ENCODE measurements at places on chromosomes 2 and 18.

DNA sequence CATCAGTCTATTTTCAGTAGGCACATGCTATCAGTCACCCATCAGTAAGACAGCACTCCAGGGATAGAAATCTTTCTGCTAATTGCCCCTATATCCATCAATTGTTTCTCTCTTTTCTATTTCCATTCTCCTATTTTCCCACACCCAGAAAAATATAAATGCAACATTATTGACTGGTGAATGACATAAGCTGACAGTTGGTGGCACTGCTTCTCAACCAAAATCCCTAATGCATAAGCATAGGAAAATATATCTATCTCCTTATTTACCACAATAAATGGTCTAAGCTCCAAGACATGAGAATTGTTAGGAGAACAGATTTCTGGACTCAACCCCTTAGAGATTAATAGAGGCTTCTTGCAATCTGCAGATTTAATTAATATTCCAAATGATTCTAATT is 64.0 kb upstream of the REG3A start:
- DNase-seq, result no peak

GRCh38 chr18:63143330-63143771 is 176.2 kb downstream of the BCL2 start:
- DNase-seq, result no peak

GRCh38 chr2:24454294-24454693 is 36.8 kb upstream of the NCOA1 start:
- no peak for DNase-seq

DNA sequence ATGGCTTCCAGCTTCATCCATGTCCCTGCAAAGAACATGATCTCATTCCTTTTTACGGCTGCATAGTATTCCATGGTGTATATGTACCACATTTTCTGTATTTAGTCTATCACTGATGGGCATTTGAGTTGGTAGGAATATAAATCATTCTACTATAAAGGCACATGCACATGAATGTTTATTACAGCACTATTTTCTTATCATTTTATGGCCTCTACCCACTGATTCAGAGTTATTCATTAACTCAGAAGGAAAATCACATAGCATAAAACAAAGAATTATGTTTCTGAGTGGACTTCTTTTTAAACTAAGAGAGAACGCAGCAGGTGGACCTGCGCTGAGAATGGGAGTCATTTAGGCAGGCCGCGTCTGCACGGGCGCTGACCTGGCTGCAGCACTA is 619.6 kb downstream of the FBXO15 start:
- no peak for DNase-seq

DNA sequence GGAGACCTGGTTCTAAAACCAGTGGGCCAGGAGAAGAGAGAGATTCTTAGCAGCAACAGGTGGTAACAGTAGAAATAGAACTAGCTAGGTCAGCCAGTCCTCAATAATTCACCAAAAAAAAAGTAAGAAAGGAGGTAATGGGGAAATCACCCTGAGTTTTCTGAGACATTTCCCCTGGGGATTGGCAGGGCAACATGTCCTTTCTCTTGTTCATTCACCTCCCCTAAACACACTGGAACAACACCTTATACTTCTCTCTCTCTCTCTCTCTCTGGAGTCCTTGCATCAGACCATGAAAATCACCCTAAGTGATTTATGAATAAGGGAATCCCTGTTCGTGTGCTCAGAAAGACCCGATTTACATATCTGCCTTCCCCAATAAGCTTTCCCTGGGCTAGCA is 64.8 kb downstream of the COX7A2L start:
- DNase-seq, result no peak

DNA sequence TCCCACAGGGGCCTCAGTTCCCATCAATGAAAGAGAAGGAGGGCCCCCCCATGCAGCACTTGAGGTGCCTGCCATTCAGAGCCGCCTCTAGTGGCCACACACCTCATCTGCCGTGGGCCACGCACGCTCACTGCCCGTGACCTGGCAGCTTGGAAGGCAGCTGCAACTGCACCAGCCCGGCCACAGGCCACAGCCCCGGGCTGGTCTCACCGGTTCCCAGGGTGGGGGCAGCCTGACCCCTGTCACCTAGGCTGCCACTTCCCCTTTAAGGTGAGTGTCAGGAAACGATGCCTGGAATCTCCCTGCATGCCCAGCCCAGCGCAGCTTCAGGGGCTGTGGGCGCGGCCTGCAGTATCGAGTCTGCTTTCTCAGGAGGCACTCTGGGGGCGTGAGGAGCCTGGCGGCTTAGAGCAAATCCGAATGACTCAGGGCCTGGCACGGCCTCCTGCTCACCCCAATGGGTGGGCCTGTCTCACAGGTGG is 2.6 kb downstream of the MAB21L4 start:
- no peak for DNase-seq

DNA sequence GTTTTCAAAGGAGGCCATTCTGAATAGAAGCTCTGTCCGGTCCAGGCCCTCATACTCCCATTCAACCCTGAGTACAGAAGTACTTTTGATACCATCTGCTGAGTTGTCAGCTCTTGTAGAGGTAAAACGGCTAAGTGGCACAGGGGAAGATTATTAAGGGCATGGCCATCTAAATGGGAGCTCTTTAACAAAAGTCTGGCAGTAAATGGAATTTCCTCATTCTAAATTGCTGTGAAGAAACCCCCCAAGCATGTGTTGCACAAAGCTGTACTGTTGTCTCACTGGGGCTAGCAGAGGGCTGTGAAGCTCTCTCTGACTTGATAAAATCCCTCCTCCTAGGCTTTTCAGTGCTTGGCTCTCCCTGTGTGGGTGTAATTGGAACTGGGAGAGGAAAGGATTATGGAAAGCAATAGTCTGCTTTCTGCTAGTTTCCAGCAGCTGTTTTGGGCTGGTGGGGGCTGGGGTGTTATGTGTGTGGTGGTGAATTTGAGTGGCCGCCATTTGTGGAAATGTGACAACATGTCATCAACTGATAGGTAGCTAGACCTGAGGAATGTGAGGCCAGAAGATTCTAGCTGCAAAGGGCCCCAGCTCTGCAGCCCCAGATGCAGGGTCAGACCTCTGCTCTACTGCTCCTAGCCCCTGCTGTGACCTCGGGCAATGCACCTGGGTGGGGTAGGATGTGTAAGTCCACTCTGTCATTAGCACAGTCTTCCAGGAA is 65.1 kb downstream of the MAP4K4 start:
- DNase-seq, result no peak
